Esophagus squamous epithelium (tissue), 5 donors: ENCODE measurements at places on chromosomes 3 and 15.

DNA sequence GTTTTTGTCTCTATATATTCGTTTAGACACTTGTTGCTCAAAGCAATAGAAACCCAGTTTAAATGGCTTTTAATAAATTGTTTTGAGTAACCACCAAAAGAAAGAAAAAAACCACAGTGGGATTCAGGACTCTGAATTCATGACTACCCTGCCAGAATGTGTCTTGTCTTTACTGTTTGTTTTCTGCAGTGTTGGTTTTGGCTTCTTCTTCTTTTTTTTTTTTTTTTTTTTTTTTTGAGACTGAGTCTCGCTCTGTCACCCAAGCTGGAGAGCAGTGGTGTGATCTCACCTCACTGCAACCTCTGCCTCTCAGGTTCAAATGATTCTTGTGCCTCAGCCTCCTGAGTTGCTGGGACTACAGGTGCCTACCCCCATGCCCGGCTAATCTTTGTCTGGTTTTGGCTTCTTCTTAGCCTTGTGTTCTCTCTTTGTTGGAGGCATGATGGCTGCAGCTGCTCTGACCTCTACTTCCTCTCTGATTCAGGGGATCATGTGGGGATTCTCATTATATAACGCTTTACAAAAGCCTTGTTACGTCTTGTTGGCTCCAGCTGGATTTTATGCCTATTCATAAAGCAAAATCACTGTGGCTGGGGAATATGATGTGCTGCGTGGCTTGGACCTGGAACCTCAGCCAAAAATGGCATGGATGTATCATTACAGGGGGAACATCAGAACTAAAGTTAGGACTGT lies 54.0 kb downstream of the PLS1 start:
- no peaks in the 10 kb centered on the region for H3K4me1 ChIP-seq
- no peak for DNase-seq
- H3K27ac ChIP-seq = no peak overlapping the region
- H3K4me3 ChIP-seq = no peak overlapping the region

DNA sequence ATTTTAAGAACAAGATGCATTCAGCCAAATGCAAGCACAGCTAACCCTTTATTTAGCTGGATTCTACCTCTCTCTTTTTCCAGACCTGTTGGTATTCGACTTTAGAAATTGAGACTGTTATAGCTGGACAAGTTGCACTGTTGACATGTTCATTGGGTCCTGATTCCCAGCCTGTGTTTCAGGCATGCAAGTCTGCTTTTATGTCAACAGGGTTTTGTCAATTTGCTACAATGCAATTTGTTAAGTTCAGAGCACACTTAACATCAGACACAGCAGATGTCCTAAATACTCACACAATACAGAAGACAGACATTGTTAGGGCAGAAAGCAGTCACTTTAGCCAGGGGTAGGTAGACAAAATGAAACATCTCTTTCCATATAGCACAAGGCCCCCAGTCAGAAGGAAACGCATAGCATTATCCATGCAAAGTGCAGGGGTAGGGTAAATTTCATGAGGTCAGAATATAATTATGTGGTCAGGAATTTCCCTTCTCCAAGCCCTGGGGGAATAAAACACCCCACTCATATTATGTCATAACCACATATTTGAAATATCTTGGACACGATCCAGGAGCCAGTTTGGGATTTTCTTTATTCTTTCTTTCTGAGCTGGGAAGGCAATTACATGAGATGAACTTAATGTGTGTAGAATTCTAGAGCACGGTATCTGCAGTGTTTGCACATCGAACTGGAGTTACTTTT lies 504.1 kb downstream of the NTRK3 start:
- H3K27ac ChIP-seq = no peak overlapping the region
- no peak overlapping the region for H3K4me3 ChIP-seq
- no peaks in the 10 kb centered on the region for H3K27me3 ChIP-seq
- DNase-seq = no peak
- H3K36me3 ChIP-seq = no peaks in the 10 kb centered on the region

DNA sequence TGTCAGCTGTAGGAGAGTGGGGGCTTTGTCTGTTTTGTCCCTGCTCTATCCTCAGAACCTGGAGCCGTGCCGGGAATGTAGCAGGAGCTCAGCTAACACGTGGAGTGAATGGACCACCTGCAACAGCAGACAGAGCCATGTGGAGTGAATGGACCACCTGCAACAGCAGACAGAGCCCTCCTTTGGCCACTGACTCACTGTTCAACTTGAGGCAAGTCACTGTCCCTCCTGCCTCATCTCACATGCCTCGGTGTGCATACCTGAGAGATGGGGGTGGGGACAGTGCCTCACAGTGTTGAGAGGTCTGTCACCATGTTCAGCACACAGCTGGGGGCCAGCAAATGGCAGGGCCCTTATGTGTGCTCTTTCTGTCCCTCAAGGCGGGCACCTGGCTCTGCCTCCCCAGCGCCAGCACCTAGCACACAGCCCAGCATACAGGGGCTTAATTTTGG lies 27.9 kb downstream of the FEM1B start:
- H3K36me3 ChIP-seq = no peaks in the 10 kb centered on the region
- no peak overlapping the region for H3K4me3 ChIP-seq
- no peak overlapping the region for H3K27ac ChIP-seq
- peaks cover 19% of the 10 kb centered on the region for H3K4me1 ChIP-seq

DNA sequence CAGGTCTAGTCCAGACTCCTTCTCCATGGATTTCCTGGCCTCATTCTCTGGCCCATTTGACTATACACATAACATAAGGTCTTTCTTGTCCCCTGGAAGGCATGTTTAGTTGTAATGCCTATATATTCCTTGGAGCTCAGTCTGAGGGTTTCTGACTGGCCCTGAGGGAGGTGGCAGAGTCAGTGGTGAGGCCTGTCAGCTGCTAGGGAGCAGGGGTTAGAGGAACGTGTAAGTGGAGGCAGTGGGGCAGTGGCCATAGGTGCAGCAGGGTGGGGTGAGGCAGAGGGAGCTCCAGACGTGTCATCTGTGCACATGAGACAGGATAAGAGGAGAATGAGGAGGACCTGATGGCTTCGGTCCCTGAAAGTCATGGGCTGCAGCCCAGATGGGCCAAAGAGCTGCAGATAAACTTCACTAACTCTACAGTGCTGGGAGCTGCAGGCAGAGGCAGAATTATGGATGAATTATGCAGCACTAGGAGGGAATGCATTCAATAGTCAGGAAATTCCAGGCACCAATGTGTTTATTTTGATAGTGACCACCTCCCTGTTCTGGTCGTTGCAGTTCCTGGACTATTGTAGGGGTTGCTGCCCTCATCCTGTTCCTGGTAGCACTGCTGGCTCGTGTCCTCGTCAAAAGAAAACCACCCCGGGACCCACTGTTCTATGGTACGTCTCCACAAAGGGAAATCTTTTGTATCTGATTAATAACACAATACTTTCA lies 4.9 kb downstream of the TM6SF1 start:
- no peak for DNase-seq
- peaks cover 4% of the 10 kb centered on the region for H3K27me3 ChIP-seq
- H3K4me1 ChIP-seq = peaks cover 8% of the 10 kb centered on the region
- no peaks in the 10 kb centered on the region for H3K36me3 ChIP-seq

DNA sequence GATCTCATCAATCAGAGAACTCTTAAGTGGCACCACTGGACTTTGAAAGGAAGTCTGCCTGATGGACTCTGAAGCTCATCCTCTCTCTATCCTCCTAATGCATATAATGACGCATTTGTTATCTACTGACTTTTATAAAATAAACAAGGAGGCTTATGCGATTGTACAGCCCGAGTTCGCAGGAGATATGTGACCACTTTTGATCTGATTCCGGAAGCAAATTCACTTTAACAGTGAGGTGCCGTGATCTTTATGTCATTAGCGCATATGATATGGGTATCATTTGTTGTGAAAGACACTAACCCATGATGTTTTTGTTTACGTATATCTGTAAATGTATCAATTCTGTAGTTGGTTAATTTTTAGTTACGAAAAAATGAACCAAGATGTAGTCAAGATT lies 427 bp upstream of the RNF111 start:
- DNase-seq = no peak
- H3K36me3 ChIP-seq = no peaks in the 10 kb centered on the region
- peaks cover 23% of the 10 kb centered on the region for H3K4me1 ChIP-seq

GRCh38 chr3:74456166-74456565 lies 158.3 kb downstream of the CNTN3 start:
- no peak overlapping the region for H3K27ac ChIP-seq
- no peaks in the 10 kb centered on the region for H3K27me3 ChIP-seq
- no peak overlapping the region for H3K4me3 ChIP-seq
- no peaks in the 10 kb centered on the region for H3K4me1 ChIP-seq
